Fibroblast of skin of right biceps (primary cell): ENCODE measurements at places on chromosomes 5 and 9.

- DNase-seq = peak; percentile 22
Measured at GRCh38 chr9:29211580-29212396, 1638.5 kb upstream of the C9orf72 start.

- DNase-seq = no peak
Measured at GRCh38 chr5:78887384-78888118, 97.6 kb downstream of the ARSB start.

- no peak for DNase-seq
Measured at GRCh38 chr5:71912021-71912420, 192.9 kb downstream of the CARTPT start.

GRCh38 chr5:35067985-35068384 lies 20.2 kb upstream of the AGXT2 start:
- peak; percentile 21 for DNase-seq

DNA sequence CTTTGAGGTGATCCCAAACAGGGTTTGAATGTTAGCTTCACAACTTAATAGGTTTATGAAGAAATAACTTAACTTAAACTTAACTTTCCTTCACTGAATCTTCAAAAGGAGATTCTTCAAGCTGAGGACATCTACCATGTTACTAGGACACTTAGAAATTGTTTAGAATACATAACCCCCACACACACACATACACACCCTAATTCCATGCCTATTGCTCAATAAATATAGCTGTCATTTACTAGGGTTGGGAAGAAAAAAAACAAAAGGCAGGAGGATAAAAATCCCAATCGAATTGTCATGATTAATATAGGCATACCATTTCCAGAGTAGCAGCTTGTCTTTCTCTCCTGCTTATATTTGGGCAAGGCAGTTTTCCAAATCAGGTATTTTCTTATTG lies 68.3 kb downstream of the ALDH1A1 start:
- DNase-seq = no peak

GRCh38 chr9:15578714-15579113 lies 25.9 kb downstream of the CCDC171 start:
- DNase-seq = no peak

DNA sequence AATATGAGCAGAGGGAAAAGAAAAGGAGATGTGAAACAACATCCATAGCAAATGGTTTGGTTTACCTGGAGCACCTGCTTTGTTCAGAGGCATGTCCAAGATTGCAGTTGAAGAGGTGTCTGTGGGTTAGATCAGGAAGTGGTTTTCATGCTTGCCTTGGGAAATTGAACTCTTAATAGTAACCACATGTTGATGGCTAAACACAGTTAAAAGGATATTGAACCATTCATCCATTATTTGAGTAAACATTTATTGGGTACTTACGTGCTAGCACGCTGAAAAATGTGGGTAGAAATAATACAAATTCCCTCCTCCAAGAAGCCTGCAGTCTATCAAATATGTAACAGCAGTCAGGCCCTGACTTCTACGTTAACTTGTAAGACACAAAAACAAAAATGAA lies 235.7 kb upstream of the TNC start:
- DNase-seq = no peak

DNA sequence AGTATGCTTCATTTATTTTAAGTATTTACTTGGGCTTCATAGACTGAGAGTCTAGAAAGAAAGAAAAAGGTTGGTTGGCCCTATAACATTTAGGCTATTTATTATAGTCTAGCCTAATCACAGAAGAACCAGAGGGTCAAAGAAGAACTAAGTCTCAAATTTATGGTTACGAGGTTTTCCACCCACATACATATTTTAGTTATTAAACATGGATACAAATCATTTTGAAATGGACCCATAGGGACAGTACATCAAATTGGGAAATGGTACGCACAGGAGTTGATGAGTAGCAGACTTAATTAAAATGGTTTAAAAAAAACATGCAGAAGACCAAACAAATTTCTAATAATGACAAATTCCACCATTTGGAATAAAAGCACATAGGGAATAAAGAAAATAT lies 17.7 kb downstream of the SVEP1 start:
- DNase-seq = no peak

DNA sequence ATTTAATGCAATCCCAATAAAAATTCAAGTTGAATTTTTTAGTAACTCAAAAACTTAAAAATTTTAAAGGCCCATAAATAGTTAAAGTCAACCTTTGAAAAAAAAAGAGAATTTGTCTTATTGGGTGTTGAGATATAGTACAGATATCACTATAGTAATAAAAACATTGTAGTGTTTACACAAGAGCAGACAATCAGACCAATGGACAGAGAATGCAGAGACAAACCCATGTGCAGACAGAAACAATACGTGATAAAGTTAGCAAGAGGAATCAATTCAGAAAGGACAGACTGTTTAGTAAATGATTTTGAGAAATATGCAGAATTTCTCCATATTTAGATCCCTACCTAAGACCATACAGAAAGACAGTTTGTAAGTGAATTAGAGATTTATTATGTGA lies 33.9 kb downstream of the GOLGA1 start:
- DNase-seq = no peak

DNA sequence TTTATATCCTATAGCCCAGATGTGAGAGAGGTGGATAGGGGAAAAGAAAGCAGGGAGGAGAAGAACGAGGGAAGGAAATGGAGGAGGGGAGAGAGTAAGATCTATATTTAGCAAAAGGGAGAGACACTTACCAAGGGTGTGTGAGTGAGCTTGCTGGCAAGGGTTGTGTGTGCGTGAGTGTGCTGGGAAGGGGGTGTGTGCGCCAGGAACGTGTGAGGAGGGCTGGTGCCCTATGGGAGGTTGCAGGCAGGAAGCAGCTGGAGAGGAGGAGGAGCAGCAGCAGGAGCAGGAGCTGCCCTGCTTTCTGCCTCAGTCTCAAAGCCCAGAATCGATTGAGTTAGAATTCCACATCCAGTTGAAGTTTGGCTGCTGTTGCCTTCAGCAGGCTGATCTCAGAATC lies 148.3 kb upstream of the RUSC2 start:
- DNase-seq = peak; percentile 87

- DNase-seq = no peak
Measured at GRCh38 chr9:127422133-127422782, 1.9 kb upstream of the ZNF79 start.

- DNase-seq = no peak
Measured at GRCh38 chr9:32136700-32137339, 247.6 kb upstream of the ACO1 start.

GRCh38 chr5:129120158-129120581 lies 25.6 kb downstream of the ISOC1 start:
- no peak for DNase-seq

- no peak for DNase-seq
Measured at GRCh38 chr9:99637641-99638040, 184.0 kb upstream of the NR4A3 start.

- DNase-seq = peak; percentile 63
Measured at GRCh38 chr5:111954516-111955395, 197.8 kb upstream of the NREP start.

GRCh38 chr9:69023650-69024049 lies 9.7 kb upstream of the PRKACG start:
- DNase-seq = no peak

DNA sequence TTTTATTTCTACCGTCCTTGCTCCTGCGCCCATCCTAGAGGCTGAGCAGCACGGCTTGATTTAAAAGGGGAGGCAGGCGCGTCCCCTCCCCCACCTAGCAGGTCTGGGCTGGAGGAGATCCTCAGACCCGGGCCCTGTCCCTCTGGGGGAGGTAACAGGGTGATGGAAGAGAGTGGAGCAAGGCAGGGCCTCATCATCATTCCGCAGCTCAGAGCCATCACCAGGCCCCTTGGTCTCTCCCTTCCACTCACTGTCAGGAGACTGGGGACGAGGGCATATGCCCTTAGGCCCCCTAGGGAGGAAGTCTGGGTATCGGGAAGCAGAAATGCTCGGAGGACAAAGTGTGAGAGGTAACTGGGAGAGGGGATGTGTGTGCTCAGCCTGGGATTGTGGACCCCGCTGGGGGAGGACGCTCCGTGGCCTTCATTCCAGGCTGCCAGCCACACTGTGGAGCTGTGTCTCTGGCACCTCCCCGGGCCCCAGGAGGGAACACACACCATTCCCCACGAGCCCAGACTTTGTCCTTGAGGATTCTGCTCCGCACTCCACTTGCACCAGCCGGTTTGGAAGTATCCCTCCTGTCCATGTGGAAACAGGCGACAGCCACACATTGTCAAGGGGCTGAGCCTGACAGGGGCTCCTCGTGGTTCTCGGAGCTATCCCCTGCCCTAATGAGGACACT lies 761 bp downstream of the REEP2 start:
- peak; percentile 16 for DNase-seq

GRCh38 chr5:178466342-178466741 lies 123.9 kb downstream of the COL23A1 start:
- DNase-seq = no peak

DNA sequence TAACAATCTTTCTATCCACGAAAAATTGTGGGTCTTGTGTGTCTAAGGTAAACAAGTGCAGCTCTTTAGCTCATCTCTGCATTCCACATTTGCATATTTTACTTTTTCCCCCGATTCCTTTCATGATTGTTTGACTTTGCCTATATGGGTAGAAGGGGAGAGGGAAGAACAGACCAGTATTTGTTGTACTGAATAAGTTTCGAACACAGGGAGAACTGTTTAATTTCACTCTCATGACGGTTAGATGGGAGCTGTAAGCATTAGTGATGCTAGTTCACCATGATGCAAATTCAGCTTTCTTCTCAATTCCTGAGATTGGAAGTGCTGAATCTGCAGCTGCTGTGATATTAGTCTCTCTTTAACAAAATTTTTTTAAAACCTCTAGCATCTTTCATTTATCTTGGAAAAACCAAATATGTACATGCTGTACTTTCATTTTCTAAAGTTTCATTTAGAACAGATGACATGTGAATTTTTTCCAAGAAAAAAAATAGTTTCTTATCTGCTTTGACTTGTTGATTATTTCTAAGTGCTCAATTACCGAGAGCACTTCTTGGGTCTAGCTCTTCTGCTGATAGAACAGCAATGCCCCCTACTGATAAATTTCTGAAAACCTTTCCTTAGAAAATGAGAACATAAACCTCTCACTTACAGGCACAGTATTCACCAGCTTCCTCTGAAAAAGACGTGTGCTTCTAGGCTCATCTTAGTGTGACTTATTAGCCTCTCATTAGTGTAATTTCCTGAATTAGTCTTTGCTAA lies 149.5 kb downstream of the BAAT start:
- DNase-seq = peak; percentile 9

DNA sequence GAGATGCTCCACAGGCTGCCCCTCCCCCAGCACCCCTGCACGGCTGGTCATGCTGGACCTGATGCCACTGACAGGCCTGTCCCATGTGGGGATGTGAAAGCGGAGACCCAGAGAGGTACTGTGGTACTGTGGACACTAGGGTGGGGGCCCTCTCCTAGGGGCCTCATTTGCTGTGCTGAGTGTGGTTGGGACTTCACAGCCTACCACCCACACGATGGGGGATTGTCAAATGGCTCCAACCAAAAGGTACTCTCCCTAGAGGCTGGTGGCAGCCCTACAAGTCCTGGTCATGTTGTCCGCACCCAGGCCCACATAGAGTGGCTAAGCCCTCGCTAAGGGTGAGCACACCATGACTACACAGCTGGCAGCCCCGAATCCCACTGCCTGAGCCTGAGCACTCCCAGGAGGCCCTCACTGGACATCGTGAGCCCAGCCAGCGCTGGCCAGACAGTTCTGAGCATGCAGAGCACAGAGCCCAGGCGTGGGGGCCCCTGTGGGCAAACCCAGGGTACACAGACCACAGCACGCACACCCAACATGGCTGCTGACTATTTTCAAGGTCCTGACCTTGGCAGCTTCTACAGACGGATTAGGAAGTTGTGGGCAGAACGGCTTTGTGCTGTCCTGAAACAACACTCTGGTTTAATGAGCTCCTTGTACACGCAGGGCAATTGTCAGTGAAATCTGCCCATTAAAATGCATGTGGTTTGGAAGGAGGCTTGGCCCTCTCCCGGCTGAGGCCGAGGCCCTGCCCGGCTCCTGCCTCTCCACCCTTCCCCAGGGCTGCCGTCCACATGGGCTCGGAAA lies 214.1 kb downstream of the HSPA4 start:
- DNase-seq = no peak

DNA sequence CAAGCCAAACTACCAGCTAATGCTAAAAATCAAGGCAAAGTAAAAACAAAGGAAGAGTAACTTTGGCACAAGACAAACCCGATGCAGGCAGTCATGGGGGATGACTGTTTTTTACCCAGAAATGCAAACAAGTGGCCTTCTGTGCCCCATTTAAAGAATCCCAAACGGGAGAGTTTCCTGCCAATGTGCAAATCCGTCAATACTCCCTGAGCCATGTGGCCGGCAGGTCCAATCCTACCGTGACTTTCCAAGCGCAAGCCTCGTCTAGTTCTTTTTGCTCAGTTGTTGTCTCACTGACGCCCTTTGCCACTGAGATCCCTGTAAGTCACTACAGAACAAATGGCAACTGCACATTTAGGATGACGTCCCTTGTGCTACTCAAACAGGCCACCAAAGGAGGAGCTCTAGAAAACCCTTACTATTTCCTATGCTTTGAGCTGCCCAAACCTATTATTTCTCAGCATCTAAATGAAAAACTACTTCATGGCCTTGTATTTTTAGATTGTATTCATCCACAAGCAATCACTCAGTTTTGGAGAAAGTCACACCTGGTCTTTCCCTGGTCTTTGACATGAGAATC lies 43.4 kb downstream of the OTULIN start:
- no peak for DNase-seq

- peak; percentile 69 for DNase-seq
Measured at GRCh38 chr5:122415030-122415800, 103.2 kb downstream of the SNCAIP start.

DNA sequence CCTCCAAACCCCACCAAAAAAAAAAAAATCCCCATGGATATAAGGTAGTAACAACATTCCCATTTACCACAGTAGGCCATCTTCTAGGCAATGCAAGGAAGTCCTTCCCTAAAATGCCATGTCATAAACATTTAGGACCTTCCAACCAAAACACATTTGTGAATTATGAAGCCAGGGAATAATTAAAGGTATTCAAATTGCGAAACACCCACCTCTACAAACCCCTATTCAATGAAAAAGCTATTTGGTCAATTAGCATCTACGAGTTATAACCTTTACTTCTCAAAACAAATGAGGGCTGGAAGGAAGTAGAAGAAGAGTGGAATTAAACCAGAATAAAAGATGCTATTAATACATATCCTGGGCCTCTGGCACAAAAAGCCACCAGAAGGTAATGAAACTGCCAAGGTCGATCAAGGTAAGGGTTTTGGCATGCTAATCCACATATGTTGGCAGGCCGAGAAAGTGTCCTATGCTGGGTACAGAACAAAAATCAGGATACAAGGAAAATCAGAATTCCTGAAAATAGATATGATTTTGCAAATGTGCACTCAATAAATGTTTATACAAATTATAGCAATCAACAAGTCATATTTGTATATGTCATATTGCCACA lies 47.7 kb downstream of the MTMR12 start:
- no peak for DNase-seq

GRCh38 chr5:179284751-179285631 lies 60.3 kb downstream of the ADAMTS2 start:
- DNase-seq = no peak
